Skeletal muscle cell (primary cell): ENCODE measurements at places on chromosomes 7 and 10.

DNA sequence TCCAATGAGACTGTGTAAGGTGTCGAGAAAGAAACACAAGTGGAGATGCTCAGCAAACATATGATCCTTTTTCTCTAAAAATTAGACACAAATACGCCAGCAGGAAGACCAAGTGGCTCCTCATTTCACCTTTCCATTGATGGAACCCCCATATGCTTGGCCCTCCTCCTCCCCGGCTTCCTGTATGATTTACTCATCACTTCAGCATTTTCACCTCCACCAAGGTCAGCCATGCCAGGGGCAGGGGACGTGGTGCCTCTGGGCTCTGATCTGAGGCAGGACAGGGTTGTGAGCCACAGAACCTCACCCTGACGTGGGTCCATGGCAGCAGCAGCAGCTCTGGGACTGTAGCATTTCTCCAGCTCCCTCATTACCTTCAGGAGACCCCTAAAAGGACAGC, 116.8 kb upstream of the PFKP start:
- no peak for DNase-seq

- DNase-seq = no peak
These were observed 31.9 kb downstream of the RBM20 start for GRCh38 chr10:110676016-110676415.

GRCh38 chr7:65475734-65476319, 102.2 kb downstream of the ZNF92 start:
- no peak for DNase-seq

GRCh38 chr10:98456043-98456570, 9.4 kb upstream of the HPS1 start:
- DNase-seq = no peak
